ENCODE measurements at places on chromosomes 2 and 18.

DNA sequence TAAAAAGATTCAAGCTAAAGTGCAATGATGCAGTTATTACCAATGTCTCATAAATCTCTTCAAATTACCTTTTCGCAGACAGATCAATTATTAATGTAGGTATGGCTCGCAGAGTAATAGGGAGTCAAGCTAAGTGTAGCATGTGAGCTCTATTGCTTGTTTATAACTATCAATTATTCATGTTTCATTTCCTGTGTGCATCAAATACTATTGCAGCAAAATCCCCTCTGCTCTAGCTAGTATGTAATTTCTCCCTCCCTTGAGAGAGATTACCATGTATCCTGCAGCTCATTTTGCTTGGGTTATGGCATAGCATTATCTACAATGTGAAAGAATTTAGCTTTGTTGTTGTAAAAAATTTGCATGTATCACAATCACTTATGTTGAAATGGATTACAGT is 65.6 kb upstream of the SCN1A start:
- no peak for DNase-seq

DNA sequence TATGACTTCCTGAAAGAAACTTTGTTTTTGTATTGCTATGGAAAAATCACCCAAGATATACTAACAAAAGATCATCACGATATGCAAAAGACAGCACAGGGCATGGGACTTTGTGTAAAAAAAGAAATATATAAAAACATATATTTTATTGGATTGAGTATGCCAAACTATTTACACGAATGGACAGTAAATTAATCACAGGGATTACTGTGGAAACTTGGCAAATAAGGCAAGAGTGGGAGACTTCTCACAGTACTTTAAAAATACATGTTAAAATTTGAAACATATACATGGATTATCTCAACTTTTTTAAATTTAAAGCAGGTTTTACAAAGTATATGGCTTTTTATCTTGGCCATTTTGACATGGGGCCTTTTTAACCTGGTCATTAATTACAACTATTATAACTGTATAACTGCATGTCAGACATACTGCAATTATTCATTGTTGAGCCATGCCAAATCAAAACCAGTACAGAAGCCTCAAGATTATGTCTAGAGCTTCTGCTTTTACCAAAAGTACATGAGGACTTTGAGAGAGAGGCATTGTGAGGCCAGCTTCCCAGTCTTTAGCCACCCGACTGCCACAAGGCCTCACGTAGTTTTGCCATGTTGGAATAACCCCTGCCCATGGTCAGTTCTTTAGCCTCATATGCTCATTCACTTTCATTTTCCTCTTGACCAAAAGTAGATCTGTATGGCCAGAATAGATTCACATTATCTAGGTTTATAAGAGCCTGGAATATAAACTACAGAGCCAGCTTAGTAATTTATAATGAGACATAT is 419.8 kb downstream of the SETBP1 start:
- DNase-seq, result no peak

DNA sequence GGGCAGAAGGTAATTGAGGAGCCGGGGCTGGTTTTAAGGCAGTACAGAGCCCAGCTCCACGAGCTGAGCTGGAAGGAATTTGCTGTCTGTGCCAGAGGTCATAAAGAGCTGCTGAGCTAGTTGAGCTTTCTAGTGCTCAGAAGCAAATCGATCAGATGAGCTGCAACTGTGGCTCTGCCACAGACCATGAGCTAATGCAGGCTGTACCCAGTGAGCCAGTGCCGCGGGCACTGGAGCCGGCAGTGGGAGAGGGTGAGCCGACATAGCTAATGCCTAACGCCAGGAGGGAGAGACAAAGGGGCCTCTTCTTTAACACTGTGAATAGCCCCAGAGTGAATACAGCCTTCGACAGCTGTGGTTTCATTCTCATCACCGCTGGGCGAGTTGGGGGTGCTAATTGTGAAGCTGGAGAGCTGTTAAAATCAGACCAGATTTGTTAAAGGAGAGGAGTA is 410.1 kb upstream of the TCF4 start:
- DNase-seq, result no peak

GRCh38 chr2:3626118-3626811 is 31.4 kb downstream of the COLEC11 start:
- DNase-seq, result peak; percentile 1

GRCh38 chr2:226137201-226137811 is 662.3 kb downstream of the IRS1 start:
- no peak for DNase-seq

GRCh38 chr2:133943108-133943507 is 310.8 kb upstream of the MGAT5 start:
- DNase-seq, result no peak

DNA sequence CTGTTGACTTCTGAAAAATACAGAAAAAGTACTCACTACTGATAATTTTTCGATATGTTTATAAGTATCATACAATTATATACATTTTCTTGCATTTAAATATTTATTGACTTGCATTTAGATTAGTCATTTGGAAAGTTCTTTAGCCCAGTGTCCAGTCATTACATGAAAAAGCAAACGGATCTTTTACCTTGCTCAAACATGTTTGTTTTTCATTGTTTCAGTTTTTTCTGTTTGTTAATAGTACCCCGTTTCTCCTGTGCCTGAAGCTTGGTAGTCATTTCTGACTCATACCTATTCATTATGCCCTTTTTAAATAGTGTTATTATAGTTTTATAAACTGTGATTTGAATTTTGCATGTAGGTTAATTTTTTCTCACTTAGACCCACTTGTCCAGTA is 28.1 kb downstream of the CEP192 start:
- DNase-seq, result no peak

GRCh38 chr18:76752400-76752799 is 70.0 kb upstream of the ZNF236 start:
- DNase-seq, result no peak

DNA sequence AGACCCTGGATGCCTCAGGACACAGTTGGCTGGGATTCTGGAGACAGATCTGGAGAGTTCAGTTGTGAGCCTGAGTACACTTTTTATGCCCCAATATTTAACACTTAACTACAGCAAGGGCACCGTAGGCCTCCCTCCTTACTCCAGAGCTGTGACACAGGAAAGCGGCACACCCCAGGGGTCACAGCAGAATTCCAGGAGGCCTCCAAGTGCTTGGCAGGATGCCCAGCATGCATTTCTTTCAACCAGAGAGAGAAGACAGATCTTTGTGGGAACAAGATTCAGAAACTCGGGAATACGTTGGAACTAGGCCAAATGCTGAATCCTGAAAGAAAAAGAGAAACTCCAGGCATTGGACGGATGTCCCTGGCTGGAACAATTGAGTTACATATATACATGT is 199.2 kb upstream of the NT5C1B start:
- DNase-seq, result no peak

DNA sequence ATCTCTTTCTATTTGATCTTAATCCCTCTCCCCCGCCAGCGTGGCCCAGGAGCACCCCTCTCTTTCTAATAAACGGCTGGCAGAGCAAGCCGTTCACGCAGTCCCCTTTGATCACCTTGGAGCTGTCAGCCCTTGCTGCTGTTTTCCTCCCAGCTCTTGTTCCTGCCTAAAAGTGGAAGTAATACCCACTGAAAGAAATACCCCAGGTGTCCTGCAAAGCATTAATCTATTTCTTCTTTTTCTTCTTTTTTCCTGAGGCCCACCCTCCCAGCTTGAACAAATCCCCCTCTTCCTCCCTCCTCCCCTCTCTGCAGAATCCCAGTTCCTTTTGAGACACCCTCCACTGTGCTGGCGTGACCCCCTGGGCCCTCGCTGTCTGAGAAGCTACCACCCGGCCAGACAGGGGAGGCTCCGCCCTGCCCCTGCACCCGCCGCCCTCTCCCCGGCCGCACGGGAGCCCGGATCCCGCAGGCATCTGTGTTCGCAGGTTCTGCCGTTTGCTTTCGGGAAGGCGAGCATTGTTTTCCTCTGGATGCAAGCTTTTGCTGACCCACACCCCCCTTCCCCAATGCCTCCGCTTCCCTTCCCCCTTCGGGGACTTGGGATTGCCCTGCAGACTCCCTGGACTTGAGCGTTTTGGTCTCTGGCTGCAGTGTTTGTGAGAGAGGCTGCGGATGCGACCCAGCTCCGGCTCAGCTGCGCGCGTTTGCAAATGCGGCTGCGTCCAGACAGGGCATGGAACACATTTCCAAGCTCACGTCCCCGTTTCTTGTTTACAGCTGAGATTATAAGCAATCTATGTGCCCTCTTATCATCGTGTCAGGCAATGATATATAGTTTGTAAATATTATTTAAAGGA is 631.5 kb downstream of the NYAP2 start:
- peak; percentile 30 for DNase-seq

DNA sequence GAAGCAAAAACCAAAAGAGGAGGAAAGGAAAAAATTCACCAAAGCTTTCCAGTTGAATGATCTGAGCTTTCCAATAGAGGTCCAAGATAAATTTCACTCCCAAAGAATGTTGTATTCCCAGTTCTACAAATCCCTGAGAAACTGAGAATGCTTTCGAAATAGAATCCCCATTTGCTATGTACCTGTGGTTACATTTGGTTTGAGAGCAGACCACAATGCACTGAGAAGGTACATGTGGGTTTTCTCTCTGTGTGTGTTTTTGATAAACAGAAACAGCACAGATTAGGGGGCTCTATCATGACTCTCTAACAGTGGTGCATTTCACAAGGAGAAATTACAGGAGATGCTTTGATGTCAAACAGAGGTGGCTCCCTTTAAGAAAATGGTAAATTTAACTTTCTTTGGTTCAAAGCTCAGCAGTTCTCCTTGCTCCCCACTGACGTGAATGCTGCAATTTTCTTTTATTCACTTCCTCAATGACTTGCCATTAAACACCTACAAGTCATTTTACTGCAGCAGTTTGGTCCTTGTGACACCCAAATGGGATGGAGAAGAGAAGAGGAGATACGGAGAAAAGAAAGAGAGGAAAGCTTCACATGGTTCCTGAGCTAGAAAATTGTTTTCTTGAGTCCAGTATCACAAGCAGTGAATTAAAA is 108.7 kb downstream of the EPHA4 start:
- no peak for DNase-seq

GRCh38 chr2:118250001-118250400 is 161.7 kb downstream of the INSIG2 start:
- no peak for DNase-seq

- no peak for DNase-seq
These were observed 482 bp downstream of the DLGAP1 start for GRCh38 chr18:4454537-4455112.

DNA sequence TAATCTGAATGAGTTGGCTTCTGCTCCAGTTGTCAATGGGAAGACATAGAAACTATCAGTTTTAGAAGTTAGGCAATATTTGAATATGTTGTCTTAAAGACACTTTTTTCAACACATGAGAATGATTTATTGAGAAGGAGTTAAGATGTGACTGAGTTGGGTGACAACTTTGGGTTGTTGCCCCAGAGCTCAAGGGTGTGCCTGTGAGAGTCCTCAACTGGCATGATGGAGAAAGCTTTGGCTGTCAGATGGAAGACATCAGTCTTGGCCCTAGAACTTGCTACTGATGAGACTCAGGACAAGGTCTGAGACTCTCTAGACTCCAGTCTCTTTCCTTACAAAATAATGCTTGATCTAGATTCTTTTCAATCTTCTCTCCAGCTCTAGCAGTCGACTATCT is 69.0 kb upstream of the CTAGE1 start:
- no peak for DNase-seq

GRCh38 chr2:229514273-229514895 is 200.0 kb downstream of the DNER start:
- no peak for DNase-seq

GRCh38 chr2:24238158-24238557 is 63.3 kb downstream of the FAM228A start:
- no peak for DNase-seq

DNA sequence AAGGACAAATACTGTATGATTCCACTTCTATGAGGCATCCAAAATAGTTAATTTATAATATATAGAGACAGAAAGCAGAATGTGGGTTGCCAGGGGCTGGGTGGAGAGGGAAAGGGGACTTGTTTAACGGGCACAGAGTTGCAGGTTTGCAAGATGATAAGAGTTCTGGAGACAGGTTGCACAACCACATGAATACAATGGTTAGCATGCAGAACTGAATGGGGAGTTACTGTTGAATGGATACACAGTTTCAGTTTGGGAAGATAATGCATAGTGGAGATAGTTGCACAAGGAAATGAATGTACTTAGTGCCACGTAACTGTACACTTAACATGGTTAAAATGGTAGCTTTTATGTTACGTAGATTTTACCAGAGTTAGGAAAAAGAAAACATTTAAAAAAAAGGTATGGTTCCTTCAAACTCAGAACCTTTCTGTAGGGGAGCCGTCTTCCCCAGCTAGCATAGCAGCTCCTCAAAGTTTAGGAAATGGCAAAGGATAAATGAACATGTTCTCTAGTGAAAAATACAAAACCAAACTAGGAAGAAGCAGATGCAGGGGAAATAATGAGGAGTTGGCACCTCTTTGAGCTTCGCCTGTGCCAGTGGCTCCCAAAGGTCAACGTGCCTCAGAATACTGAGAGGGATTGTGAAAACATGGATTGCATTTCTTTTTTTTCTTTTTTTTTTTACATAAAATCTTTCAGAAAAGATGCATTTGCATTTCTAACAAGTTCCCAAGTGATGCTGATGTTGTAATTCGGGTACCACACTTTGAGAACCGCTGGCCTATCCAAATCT is 95.2 kb downstream of the ZCCHC2 start:
- DNase-seq, result no peak
